ENCODE measurements at places on chromosomes 7 and 10.

GRCh38 chr10:33133557-33133956 lies 175.5 kb upstream of the ITGB1 start:
- no peak for DNase-seq

DNA sequence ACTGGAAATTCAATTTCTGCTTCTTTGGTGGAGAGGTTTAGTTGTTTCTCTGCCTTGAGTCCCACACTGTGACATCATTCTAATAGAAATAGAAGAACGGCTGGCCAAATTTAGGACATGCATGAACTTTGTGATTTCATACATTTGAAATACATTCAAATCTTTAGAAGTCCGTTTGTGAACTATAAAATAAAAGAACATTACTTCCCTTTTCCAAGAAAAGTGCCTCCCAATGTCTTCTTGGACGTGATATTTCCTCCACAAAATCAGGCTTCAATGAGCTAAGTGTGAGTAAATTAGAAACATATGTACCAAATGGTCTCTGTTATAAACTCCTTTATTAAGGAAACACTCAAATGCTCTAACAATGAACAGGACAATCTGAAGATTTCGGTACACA lies 314.5 kb upstream of the AKR1E2 start:
- DNase-seq = no peak

DNA sequence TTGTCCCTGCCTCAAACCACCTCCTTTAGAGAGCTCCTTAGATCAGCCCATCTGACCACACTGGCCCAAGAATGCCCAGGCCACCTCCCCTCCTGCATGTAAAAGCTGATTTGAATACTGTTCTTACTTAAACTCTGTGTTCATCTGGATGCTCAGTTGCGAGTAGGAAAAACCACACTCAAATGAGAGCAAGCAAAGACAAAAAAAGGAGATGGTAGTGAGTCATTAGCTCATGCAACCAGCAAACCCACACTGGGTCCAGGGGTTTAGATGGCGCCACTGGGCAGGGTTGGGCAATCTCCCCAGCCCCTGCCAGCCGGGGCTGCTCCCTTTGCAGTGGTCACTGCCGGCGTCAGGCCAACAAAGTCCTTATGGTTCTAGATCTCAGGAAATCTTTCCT lies 32.7 kb downstream of the TSPAN15 start:
- DNase-seq = no peak

DNA sequence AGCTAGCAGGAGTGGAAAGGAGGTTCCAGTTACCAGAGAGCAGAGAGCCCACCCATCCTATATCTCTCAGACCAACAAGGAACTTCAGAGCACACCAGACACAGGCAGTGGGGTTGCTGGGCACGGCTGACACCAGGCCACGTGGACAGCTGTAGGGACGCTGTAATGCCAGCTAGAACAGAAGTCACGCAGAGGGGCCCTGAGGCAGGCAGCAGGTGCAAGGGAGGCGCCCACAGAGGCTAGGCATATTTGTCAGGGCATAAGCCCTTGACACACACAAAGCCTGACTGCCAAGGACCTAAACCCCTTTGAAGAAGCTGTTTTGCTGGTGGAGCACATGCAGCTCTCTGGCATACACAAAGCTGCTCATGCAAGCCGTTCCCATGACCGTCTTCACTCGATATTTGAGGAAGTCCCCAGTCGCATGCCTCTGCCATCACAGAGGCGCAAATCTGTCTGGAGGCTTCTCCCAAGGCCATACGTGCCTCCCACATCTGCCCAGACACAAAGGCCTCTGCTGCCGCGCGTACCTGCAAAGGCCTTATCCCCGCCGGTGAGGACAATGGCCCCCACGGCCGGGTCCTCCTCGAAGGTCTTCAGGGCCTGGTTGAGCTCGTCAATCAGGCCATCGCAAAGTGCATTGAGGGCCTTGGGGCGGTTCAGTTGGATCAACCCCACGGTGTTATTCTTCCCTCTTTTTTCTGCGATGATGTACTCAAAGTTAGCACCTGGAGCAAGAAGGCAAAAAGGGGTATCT lies 2.9 kb downstream of the ECHS1 start:
- DNase-seq = no peak

Measured in stimulated activated naive CD8-positive, alpha-beta T cell treated with anti-CD3 and anti-CD28 coated beads, Interleukin-15, Interleukin-2, amounts not matched to agents 100 U/mL and 50 U/mL, for 24 hours (primary cell).